ENCODE measurements at places on chromosomes 3 and 15.

- no peak for DNase-seq
Measured at GRCh38 chr3:152123457-152123856, 145.3 kb upstream of the MBNL1 start.

DNA sequence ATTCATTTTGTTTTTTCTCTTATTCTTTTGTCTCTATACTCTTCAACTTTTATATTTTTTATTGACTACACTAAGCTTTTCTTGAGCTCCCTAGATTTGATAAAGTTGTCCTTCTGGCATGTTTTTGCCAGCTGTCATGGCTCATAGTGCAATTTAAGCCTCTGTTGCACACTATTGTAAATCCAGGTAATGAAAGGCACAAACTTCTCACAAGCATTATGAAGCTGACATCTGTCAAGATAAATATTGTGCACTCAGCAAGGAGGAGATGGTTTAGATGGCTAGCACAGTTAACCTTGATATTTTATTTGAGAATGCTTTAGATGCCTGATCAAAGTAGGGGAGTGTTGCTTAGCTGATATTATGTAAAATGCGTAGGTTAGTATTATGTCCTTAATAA lies 1280.9 kb downstream of the NSUN3 start:
- no peak for DNase-seq

- peak; percentile 82 for DNase-seq
Measured at GRCh38 chr15:78264304-78265136, at the start of gene DNAJA4. Gene DNAJA4, plus strand, starts transcription at chr15:78264562. Its CDS starts 202 bp downstream, at chr15:78264764.

GRCh38 chr3:38177181-38177580 lies 11.8 kb downstream of the OXSR1 start:
- no peak for DNase-seq

DNA sequence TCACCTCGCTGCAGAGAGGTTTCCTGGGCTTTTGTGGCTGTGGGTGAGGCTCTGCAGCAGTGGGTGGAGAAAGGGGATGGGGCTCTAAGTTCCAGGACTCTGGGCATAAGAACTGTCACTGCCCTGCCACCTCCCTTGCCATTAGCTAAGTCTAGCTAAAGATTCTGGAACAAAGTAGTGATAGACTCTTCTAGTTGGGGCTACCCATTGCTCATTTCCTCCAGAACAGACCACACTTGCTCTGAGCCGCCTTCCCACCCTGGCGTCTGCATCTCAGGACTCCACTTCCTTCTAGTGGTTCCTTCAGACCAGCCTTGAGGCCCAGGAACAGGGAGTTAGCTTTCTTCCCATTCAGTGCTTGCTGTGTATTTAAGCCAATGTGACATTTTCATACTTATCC lies 7.5 kb downstream of the ARHGAP31 start:
- DNase-seq: no peak

DNA sequence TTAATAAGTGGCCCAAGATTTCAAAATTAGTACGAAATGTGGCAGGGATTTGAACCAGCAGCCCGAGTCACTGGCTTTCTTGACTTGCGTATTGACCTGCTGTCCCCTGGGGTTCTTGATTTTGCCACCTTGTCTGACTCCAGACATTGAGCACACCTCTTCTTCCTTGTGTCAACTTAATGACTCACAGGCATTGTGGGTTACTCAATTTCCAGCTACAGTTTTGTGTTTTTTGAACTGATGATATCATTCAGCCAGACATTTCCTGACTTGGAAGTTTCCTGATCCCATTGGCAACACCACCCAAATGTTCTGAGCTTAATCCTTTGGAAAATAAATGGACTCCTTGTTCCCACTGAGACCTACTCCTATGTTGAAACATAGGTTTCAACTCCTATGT lies 64.2 kb downstream of the MOBP start:
- no peak for DNase-seq

DNA sequence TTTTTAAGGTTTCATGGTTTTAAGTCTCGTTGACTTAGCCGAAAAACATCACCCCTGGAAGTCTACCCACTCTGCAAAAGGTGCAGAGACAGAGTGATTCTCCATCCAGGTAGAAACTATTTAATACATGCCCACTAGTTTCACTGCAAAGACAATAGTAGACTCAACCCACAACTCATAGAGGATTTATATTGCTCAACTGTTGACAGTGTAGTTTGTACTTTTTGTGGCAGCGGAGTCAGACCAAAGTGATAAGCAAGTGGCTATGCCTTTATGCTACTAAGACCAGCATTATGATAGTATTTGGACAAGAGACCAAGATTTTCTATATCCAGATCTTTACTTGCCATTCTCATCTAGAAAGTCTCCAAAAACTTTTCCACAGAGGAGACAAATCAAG lies 98.8 kb upstream of the ZBTB20 start:
- no peak for DNase-seq

- DNase-seq: no peak
Measured at GRCh38 chr3:101994386-101994785, 145.1 kb downstream of the NFKBIZ start.

- DNase-seq: no peak
Measured at GRCh38 chr15:66287461-66288057, 5.8 kb upstream of the DIS3L start.

Measured in activated CD8-positive, alpha-beta memory T cell treated with anti-CD3 and anti-CD28 coated beads, Interleukin-2, amount 50 U/mL, for 48 hours (primary cell).